ENCODE measurements at places on chromosomes 7 and 10. TPM values are rescaled to one million over a fixed set of nuclear protein-coding genes. Genes with fewer than 3 reads are reported as not detected.

SLC26A5 gene
- total RNA-seq: not detected

ENO4 gene
- total RNA-seq: not detected

SPDYE16 gene
- total RNA-seq: 0.12 TPM

HOXA1 gene
- 0.24 TPM for total RNA-seq

CLRN3 gene
- total RNA-seq: not detected

CYP26C1 gene
- total RNA-seq: not detected

NEUROG3 gene
- total RNA-seq: not detected

CTNNA3 gene
- total RNA-seq: not detected

AGBL3 gene
- 3.6 TPM for total RNA-seq

SUN3 gene
- not detected for total RNA-seq

VPS26A gene
- total RNA-seq: 26.2 TPM

PNLIPRP2 gene
- not detected for total RNA-seq

TMEM229A gene
- total RNA-seq: not detected

HOXA9 gene
- not detected for total RNA-seq

OR2F1 gene
- not detected for total RNA-seq

MICALL2 gene
- total RNA-seq: 3.7 TPM

CRPPA gene
- total RNA-seq: 0.38 TPM

HPSE2 gene
- total RNA-seq: not detected

USP6NL gene
- 7.5 TPM for total RNA-seq

SFXN3 gene
- 17.1 TPM for total RNA-seq

MYOF gene
- 10.4 TPM for total RNA-seq

PILRA gene
- total RNA-seq: 0.29 TPM

DYDC2 gene
- total RNA-seq: not detected

ELAPOR2 gene
- 3.2 TPM for total RNA-seq

TBXAS1 gene
- 0.83 TPM for total RNA-seq

OR2A2 gene
- total RNA-seq: not detected

CEP41 gene
- total RNA-seq: 18.2 TPM

CDH23 gene
- total RNA-seq: 1.6 TPM

COL1A2 gene
- 0.35 TPM for total RNA-seq

NPC1L1 gene
- total RNA-seq: not detected

All from activated naive CD4-positive, alpha-beta T cell treated with anti-CD3 and anti-CD28 coated beads for 36 hours (primary cell).